ENCODE measurements at places on chromosomes 16 and 17.

DNA sequence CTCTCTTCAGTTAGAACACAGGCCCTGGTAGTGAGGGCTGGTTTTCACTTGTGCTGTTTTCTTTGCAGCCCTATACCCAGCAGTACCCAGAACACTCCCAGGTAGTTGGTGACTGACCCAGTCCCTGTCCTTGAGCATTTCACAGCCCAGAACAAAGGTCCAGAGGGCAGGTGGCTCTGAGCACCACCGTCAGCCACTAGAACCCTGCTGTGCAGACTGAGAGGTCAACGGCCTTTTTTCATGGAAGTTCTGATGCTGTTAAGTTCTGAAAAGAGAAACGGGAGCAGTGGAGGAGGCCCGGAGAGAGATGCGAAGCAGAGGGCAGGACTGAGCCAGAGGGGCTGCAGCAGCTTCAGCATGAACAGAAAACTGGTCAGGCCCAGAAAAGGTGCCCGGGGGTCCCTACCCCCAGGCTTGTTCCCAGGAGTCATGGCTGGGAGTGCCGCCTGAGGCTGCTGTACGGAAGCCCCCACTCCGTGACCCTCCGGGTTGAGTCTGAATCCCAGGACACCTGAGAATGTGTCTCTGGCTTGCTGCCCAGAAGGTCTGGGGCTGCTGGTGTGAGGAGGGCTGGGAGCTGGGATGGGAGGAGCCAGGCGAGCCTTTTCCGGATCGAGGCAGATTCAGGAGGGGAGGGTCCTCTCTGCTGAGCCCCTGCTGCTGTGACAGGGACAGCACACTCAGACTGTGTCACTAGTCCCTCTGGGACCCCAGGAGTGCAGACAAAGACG is 8.7 kb downstream of the ZNF276 start:
- no peak for DNase-seq

DNA sequence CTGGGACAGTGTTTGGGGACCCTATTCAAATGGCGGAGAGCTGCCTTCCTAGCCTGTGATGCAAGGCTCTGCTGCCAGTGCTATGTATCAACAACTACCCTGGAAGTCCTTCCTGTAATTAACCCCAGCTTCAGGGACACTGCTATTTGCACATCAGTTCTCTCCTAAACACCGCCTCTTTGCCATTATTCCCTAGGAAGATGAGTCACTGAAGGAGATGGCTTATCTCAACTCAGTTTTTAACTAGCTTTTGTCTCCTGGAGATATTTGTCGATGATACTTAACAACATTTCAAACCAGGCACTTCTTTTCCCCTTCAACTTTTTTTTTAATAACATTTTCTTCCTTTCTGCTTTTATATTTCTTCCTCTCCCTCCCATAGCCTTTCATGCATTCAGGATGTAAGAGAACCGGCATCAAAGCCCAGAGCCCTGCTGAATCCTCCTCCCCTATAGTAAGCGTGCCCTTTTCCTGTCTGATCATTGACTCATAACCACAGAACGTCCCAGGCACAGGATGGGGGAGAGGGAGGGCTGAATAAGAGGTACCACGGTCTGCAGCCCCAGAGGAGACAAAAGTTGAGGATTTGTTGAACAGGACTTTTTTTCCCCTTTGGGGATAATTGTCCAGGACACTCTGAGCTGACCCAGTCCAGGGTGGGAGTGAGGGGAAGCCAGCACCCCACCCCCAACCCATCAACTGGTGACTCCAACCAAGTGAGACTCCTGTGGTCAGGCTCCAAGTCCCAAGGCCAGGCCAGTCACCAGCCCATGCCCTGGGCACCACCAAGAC is 387.8 kb upstream of the SALL1 start:
- no peak for DNase-seq

DNA sequence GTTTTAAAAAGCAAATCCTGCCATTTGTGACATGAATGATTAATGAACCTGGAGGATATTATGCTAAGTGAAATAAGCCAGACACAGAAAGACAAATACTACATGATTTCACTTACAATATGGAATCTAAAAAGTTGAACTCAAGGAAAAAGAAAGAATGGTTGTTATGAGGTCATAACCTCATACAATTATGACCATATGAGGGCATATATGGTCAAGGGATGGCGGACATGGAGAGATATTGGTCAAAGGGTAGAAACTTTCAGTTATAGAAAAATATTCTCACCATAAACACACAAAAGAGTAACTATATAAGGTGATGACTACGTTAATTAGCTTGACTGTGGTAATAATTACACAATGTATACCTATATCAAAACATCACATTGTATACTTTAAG is 56.5 kb downstream of the MYO1D start:
- DNase-seq: no peak

GRCh38 chr17:7119314-7119713 is 4.7 kb upstream of the ASGR2 start:
- DNase-seq: no peak

GRCh38 chr16:1532771-1533170 is 695 bp upstream of the TMEM204 start:
- no peak for DNase-seq

DNA sequence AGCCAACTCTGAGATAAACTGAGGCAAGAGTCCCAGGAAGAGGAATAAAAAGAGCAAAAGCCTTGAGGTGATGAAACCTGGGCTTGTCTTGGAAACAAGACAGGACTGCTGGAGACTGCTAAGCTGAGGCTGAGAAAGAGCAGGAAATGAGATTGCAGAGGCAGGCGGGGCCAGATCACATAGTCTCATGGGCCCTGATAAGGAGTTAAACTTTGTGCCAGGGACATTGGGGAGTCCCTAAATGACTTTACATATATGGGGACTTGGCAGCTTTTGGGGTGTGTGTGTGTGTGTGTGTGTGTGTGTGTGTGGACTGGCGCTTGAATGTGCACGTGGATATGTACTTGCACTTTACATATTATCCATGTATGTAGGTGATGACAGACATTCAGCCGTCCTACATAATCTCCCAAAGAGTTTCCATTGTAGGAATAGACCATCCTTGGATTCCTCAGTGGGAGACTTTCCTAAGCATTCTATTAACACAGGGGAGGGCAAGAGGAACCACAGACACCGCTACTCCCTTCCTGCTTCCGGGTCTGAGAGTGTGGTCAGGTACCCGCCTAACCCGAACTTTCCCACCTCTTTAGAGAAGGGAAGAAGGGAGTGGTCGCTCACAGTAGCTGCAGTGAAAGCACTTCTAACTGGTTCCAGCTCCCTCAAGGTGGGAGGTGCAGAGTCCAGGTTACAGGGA is 123.1 kb downstream of the LYRM1 start:
- DNase-seq: peak; percentile 53

DNA sequence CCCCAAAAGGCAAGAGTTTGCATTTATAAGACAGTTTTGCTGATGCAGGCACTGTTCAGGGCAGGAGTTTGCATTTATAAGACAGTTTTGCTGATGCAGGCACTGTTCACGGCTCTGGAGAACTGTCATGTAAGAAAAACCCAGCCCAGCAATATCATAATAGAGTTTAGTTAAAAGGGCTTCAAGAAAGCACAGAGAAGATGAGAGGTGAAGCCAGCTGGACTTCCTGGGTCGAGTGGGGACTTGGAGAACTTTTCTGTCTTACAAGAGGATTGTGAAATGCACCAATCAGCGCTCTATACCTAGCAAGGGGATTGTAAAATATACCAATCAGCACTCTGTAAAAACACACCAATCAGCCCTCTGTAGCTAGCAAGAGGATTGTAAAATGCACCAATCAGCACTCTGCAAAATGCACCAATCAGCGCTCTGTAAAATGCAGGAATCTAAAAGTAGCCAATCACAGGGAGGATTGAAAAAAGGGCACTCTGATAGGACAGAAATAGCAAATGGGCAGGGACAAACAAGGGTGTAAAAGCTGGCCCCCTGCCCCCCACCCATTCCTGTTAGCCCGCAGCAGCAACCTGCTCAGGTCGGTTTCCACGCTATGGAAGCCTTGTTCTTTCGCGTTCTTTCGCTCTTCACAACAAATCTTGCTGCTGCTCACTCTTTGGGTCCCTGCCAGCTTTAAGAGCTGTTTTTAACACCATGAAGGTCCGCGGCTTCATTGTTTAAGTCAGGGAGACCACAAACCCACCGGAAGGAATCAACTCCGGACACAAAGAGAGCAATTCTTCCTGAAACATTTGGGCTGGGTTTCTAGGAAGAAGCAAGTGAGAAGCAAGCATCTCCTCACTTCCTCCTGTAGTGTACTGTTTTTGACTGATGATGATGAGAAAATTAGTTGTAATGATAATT is 1.8 kb upstream of the CBX1 start:
- no peak for DNase-seq

GRCh38 chr16:82016263-82016662 is 5.0 kb upstream of the SDR42E1 start:
- DNase-seq: no peak

GRCh38 chr17:28325211-28325610 is 6.2 kb downstream of the TMEM97 start:
- no peak for DNase-seq

DNA sequence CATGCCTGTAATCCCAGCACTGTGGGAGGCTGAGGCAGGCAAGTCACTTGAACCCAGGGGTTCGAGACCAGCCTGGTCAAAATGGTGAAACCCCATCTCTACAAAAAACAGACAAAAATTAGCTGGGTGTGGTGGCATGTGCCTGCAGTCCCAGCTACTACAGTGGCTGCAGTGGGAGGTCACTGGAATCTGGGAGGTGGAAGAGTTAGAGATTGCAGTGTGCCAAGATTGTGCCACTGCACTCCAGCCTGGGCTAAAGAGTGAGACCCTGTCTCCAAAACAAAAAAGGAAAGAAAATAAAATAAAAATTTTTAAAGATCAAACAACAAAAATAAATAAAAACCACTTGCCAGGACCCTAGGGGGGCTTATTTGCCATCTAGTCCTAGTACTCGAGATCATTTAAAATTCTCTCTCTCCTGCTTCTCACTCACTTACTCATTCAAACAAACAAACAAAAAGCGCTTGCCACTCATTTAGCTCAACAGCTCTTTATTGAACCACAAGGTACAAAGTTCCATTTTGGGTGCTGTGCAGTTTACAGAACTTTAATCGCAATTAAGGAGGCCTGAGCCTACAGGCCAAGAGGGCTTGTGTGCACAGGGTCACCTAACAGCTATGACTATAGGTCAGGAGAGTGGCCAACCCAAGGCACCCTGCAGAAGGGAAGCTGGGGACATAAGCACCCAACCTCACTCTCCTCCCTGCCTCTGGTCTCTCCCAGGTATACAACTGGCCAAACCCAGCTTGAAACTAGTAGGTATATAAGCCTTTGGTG is 4.4 kb downstream of the CHD9NB start:
- no peak for DNase-seq

GRCh38 chr16:7938175-7938574 is 605.5 kb downstream of the RBFOX1 start:
- DNase-seq: no peak

DNA sequence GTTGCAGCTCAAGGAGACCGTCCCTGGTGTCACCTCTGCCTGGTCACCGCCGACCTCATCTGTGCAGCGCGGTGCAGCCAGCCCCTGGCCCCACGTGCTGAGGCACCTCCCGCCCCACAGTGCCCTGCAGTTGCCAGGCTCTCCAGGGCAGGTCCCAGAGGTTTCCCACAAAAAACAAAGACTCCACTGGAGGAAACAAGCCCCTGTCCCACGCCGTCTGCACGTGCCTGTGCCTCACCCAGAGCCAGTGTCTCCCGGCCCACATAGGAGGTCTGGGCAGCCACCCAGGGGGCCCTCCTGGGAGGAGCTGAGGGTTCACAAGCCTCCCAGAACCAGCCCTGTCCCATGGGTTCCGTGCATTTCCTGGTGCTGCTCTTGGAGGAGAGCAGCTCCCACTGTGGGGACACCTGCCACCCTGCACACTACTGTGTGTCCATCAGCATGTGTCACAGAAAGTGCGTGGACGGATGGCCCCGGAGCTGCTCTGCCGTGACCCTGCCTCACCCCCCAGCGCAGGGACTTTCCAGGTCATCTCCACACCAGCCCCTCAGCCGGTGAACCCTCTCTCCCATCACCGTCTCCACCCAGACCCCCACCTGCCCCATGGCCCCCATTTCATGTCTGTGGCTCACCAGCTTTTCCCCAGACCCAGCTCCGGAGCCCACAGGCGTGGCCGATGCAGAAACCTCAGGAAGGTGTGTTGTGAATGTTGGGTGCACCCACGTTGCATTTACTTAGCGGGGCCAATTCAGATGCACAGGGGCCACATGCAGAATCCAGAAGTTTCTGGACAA is 17.0 kb upstream of the CDH15 start:
- DNase-seq: no peak

DNA sequence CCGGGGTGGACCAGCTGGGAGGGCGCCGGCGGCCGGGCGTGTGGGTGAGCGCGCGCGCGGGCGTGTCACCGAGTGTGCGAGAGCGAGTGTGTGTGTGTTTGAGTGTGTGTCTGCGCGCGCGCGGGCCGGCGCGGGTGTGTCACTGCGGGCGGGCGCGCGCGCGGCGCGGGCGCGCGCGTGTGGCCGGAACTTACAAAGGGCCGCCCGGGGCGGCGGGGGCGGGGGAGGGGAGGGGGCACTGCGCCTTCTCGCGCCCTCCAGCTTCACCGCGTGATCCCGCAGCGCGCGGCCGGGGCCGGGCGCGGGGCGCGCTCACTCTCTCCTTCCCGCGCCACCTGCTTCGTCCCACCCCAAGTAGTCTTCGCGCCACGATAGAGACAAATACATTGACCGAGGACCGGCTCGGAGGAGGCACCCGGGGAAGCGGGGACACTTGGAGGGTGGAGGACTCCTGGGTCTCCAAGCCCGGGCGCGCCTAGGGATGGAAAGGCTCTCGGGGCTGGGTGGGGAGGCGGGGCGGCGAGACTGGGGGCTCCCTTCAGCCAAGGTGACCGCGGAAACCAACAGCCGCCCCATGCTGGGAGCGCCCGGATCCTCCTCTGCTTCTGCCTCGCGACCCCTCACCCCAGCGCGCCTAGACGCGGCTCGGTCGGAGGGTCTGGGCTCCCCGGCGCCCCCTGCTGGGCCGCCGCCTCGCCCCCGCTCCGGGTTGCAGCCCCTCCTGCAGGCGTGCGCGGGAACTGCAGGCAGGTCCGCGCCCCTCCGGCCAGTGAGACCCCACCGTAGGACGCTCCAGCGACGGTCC is at the start of gene SRCIN1:
Gene SRCIN1, minus strand, starts transcription at position 112 of the 805 bp plus-strand sequence. CDS start 247 bp downstream, outside the sequence.
- peak; percentile 62 for DNase-seq

DNA sequence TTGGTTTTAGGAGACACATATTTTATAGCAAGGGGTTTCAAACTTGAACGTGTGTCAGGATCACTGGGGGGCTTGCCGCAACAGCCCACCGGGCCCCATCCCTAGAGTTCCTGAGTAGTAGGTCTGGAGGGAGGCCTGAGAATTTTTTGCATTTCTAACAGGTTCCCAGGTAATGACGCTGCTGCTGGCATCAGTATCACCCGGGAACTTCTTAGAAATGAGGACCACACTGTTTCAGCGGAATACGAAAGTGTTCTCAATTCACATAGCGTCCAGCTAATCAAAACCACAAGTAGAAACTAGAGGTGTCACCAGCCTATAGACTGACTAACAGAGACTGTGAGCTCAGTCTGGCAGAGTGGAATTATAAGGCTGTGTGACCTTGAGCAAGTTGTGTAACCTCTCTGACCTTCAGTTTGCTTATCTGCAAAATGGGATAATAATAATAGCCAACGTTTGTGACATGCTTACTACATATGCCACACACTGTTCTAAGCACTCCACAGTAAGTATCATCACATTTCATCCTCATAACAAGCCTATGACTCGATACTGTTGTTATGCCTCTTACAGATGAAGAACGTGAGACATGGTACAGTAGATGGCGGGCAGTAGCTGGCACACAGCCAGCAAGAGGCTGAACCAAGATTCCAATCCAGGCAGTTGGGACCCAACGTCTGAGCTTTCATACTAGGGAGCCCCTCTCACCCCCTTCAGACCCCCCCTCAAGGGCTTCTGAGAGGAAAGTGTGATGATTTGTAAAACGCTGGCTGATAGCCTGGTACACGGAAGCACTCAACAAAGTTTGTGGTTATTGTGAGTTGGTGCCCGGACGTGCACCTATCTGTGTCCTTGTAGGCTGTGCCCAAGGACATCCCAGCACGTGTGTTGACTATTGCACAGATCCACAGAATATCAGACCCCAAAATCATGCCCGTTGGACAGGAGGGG is 4.6 kb upstream of the ICAM2 start:
- no peak for DNase-seq

Data from left ventricle myocardium inferior (tissue), 1 donor.